Suprapubic skin (tissue), 4 donors: ENCODE measurements at places on chromosomes 13 and 19.

DNA sequence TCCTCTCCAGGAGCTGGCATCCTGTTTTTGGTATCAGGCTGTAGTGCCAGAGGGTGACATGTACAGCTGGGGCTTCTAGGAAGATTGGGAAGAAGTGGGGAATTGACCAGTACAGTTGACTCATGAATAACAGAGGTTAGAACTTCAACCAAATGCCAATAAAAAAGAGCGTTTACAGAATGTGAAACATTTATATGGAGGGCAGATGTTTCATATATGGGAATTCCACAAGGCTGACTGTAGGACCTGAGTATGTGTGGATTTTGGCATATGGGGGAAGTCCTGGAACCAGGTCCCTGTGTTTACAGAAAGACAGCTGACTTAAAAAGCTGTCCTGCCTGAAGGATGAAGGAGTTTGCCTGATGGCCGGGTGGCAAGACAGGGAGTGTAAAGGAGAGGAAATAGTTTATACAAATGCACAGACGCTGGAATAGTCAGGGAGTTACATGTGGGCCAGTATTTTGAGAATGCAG lies 5.2 kb downstream of the CHAMP1 start:
- H3K27ac ChIP-seq = no peak overlapping the region
- H3K4me3 ChIP-seq = no peak overlapping the region
- no peaks in the 10 kb centered on the region for H3K27me3 ChIP-seq
- peaks cover 34% of the 10 kb centered on the region for H3K36me3 ChIP-seq
- DNase-seq = no peak

DNA sequence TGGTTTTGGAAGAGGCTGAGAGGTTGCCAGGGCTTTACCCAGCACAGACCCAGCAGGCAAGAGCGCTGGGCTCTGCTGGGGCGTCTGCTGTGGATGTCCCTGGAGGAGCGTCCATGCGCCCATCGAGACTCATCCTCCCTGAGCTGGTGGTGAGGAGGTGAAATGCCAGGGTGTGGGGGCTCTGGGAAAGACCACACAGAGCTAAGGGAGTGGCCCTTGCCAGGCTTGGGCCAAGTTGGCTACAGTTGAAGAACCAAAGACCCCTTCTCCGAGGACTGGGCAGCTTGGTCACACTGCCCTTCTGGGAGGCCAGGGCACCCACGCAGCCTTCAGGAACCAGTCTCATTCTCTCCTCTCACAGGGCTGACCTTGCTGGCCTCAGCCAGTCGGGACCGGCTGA lies 24.6 kb upstream of the OVOL3 start:
- no peak overlapping the region for H3K27ac ChIP-seq
- no peak overlapping the region for H3K4me3 ChIP-seq
- H3K4me1 ChIP-seq = peaks cover 5% of the 10 kb centered on the region
- no peaks in the 10 kb centered on the region for H3K36me3 ChIP-seq
- no peak for DNase-seq

DNA sequence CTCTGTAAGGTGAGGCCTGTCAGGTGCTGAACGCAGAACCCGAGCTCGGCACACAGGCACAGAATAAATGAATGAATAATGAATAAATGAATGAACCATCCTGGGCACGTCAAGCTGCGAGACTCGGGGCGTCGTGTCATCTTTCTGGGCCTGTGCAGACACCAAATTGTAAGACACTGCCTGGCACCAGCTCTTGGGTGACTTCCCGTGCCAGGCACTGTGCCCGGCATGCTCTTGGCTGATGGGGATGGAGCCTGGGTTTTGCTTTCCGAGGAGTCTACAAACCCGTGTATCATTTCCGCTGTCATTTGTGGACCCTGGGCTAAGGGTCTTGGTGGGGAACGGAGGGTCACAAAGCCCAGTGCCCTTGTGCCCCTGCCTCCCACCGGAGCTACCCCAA lies 43.9 kb downstream of the CELF5 start:
- H3K4me3 ChIP-seq = no peak overlapping the region
- H3K27ac ChIP-seq = no peak overlapping the region
- H3K4me1 ChIP-seq = peaks cover 3% of the 10 kb centered on the region
- no peak for DNase-seq

GRCh38 chr19:14198384-14199376 lies 7.3 kb downstream of the ADGRL1 start:
- H3K4me1 ChIP-seq = peaks cover 11% of the 10 kb centered on the region
- no peak for DNase-seq
- no peak overlapping the region for H3K4me3 ChIP-seq
- no peak overlapping the region for H3K27ac ChIP-seq
- H3K36me3 ChIP-seq = no peaks in the 10 kb centered on the region
- H3K27me3 ChIP-seq = no peaks in the 10 kb centered on the region

DNA sequence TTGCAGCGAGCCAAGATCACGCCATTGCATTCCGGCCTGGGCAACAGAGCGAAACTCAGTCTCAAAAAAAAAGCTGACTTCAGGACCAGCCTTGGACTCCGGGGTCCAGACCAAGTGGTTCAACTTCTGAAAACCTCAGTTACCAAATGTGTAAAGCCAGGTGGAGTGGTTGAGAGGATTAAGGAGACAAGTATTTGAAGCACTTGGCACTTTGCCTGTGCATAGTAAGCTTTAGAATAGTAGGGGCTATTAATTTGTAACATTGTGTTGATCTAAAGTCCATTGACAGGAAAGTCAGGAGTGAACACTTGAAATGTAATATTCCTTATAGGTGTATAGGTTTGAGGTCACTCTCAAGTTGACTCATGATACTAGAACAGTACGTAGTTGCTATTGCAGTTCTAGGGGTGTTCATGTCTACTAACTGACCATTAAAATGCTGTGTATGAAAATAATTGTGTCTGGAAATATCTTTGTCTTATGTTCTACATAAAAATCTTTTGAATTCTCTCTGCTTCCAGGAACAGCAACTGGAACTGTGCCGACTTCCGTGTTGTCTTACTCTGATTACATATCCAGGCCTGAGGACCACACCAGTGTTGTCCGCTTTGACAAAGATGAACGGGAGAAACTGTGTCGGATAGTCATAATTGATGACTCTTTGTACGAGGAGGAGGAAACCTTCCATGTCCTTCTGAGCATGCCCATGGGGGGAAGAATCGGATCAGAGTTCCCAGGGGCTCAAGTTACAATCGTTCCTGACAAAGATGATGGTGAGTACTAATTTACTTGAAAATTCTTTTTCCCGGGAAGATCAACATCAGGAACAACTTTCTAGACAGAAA lies 97.4 kb downstream of the FREM2 start:
- no peaks in the 10 kb centered on the region for H3K36me3 ChIP-seq
- H3K4me3 ChIP-seq = no peak overlapping the region
- DNase-seq = no peak

DNA sequence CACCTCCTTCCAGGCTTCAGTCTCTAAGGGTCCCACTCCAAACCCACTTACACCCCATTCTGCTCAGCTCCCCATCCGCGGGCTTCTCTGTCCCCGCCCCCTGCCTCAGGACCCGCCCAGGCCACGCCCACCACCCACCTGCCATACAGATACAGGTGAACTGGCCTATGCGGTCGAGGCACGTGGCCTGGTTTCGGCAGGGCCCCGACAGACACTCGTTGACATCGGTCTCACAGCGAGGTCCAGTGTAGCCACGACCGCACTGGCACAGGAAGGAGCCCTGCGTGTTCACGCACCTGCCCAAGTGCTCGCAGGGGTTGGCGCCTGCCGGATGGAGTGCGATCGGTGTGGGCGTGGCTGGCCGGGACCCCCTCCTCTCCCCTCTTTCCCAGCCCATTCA lies 11.9 kb downstream of the NOTCH3 start:
- no peak overlapping the region for H3K4me3 ChIP-seq
- H3K27ac ChIP-seq = no peak overlapping the region
- peaks cover 76% of the 10 kb centered on the region for H3K36me3 ChIP-seq
- no peaks in the 10 kb centered on the region for H3K4me1 ChIP-seq
- H3K27me3 ChIP-seq = peaks cover 4% of the 10 kb centered on the region
